ENCODE measurements at places on chromosomes 1 and 21.

DNA sequence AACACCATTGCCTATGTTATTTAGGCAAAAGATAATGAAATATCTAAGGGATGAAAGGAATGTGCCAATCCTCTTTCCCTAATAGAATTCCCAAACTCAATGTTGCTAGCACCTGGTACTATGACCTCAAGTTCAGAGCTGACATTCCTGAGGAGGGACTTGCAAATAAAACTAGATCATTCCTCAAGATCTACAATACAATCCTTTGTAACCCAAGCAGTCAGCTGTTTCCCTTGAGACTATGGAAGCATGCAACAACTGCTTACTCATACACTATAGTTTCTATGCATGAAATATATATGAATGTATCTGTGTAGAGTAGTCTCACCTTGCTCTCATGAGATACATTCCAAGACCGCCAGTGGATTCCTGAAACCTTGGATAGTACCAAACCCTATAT is 65.0 kb downstream of the ABL2 start:
- no peaks in the 10 kb centered on the region for H3K27me3 ChIP-seq
- H3K36me3 ChIP-seq = no peaks in the 10 kb centered on the region
- no peak for DNase-seq
- H3K4me3 ChIP-seq = no peak overlapping the region
- peaks cover 21% of the 10 kb centered on the region for H3K4me1 ChIP-seq

- peaks cover 16% of the 10 kb centered on the region for H3K36me3 ChIP-seq
- no peaks in the 10 kb centered on the region for H3K27me3 ChIP-seq
- peaks cover 49% of the 10 kb centered on the region for H3K4me1 ChIP-seq
- DNase-seq = no peak
- H3K27ac ChIP-seq = no peak overlapping the region
- H3K4me3 ChIP-seq = no peak overlapping the region
Measured at GRCh38 chr1:27476237-27476636, 13.7 kb downstream of the WASF2 start.

- no peak for DNase-seq
- H3K4me1 ChIP-seq = no peaks in the 10 kb centered on the region
- H3K27me3 ChIP-seq = no peaks in the 10 kb centered on the region
- H3K36me3 ChIP-seq = no peaks in the 10 kb centered on the region
Measured at GRCh38 chr1:86082183-86082582, 74.4 kb downstream of the COL24A1 start.

DNA sequence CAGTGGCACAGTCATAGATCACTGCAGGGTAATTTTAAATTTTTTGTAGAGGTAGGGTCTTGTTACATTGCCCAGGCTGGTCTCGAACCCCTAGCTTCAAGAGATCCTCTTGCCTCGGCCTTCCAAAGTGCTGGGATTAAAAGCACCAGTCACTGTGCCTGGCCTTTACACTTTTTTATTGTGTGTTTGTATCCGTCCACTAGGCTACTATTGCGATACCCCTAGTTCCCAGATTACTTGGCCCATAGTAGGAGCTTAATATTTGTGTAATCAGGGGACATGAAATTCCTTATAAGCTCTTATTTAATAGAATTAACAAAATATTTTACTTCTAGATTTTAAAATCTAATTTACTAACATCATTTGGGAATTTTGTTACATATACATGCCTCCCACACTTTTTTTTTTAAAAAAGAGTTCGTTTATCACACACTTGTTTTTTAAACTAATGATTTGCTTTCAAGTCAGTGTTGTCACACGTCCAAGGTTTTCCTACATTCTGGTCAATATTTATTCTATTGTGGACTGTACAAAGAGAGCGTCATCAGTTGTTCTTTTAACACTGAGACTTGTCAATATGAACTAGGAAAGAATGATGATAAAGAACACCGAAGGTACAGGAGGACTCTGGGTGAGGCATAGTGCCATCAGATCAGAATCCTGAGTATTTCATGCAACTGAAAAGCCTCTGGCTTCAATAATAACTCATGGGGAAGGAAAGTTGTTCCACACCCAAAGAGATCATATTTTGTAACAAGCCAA is 63.7 kb downstream of the LEPR start:
- H3K4me1 ChIP-seq = no peaks in the 10 kb centered on the region
- H3K36me3 ChIP-seq = no peaks in the 10 kb centered on the region
- H3K4me3 ChIP-seq = no peak overlapping the region

DNA sequence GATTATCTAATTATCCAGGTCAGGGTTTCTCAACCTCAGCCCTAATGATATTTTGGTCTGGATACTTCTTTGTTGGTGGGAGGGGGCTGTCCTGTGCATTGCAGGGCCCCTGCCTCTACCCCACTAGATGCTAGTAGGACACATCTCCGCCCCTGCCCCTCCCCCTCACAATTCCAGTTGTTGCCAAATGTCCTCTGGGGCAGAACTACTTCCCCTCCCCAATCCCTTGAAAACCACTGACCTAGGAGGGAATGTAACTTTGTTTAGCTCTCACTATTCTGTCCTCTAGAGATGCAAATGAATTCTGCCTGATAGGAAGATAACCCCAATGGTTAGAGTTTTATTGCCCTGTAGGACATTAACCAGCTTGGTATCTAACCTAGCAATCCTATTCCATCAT is 8.1 kb downstream of the CACNA1S start:
- no peak overlapping the region for H3K27ac ChIP-seq
- H3K4me3 ChIP-seq = no peak overlapping the region
- no peaks in the 10 kb centered on the region for H3K4me1 ChIP-seq
- no peaks in the 10 kb centered on the region for H3K27me3 ChIP-seq
- no peak for DNase-seq

DNA sequence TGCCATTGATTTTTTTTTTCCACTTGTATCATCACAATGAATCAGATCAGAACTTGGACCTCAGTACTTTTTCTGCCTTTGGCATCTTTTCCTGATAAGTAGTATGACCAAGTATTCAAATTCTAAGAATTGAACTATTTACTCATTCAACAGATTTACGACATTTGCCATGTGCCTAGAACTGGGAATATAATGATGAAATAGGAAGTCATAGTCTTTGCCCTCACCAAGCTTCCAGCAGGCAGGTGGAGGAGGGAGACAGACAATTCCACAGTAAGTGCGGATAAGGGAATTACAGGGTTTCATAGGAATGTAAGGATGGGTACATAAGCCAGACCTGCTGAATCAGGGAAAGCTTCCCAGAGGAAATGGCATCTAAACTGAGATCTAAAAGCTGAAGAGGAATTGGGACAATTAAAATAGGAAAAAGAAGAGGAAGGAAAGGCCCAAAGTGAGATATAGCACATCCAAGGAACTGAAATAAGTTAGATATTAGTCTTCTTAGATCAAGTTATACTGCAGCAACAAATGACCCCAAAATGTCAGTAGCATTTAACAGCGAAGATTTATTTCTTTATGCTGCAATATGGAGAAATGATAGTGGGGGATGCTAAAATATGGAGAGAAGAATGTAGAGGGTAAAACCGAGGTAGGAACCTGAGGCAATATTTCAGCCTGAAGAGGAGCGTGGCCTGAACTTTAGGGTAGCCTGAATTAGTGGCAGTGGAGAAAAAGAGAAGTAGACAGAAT is 5.3 kb upstream of the DDX59 start:
- H3K36me3 ChIP-seq = peaks cover 2% of the 10 kb centered on the region
- H3K4me1 ChIP-seq = peaks cover 17% of the 10 kb centered on the region
- no peaks in the 10 kb centered on the region for H3K27me3 ChIP-seq
- H3K4me3 ChIP-seq = no peak overlapping the region

DNA sequence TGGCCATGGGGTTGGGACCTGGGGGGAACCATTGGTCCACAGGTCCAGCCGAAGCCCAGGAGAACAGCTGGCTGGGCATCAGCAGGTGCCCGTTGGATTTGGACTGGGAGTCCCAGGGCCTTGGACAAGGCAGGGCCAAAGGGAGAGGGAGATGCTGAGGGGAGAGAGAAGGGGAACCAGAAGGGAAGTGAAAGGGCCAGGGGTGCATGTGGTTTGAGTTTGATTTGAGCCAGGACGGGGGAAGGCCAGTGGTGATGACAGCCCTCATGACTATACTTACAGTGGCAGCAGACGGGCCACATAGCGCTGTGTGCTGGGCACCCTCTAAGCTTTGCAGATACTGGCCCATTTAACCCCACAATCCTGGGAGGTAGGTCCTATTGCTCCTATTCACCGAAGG is 18.8 kb downstream of the AGRN start:
- peak overlapping the region; percentile 23 for H3K4me3 ChIP-seq
- H3K27ac ChIP-seq = no peak overlapping the region
- peaks cover 16% of the 10 kb centered on the region for H3K4me1 ChIP-seq
- DNase-seq = no peak

Data from central memory CD8-positive, alpha-beta T cell (primary cell).